ENCODE measurements at places on chromosomes 16 and 17.

- no peak for DNase-seq
These were observed 129.9 kb downstream of the MGAT5B start for GRCh38 chr17:76997981-76998531.

DNA sequence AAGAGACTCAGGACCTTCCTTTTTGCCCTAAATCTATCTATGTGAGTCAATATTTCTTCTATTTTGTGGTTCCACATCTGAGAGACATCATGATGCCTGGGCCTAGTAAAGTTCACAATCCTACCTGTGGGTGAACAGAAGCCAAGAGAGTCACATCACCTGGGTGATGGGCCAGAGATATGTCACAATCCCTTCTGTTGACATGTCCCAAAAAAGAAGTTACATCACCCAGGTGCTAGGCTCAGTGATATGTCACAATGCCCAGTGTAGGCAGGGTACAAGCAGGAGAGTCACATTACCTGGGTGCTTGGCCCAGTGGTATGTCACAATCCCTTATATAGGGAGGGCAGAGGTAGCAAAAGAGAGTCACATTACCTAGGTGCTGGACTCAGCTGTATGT is 2101.9 kb downstream of the TP53TG3F start:
- no peak for DNase-seq

- no peak for DNase-seq
These were observed 49.3 kb downstream of the ZNF652 start for GRCh38 chr17:49312722-49313121.

DNA sequence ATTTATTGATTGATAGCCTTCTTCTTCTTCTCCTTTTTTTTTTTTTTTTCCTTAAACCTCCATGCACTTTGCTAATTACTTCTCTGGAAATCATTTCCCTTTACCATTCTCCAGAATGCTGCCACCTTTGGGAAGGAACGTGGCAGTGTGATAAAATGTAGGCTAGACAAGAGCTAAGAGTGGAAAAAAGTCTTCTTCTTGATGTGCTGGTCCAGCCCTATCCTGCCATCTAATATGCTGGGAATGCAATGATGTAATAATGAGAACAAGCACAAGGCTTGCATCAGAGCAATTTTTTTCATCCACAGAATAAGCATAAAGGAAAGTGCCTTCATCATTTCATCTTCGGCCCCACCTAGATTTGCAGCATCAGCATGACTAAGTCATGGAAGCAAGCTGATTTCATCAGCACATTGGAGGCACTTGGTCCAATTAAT is 128.7 kb upstream of the ZFHX3 start:
- DNase-seq, result peak; percentile 48

DNA sequence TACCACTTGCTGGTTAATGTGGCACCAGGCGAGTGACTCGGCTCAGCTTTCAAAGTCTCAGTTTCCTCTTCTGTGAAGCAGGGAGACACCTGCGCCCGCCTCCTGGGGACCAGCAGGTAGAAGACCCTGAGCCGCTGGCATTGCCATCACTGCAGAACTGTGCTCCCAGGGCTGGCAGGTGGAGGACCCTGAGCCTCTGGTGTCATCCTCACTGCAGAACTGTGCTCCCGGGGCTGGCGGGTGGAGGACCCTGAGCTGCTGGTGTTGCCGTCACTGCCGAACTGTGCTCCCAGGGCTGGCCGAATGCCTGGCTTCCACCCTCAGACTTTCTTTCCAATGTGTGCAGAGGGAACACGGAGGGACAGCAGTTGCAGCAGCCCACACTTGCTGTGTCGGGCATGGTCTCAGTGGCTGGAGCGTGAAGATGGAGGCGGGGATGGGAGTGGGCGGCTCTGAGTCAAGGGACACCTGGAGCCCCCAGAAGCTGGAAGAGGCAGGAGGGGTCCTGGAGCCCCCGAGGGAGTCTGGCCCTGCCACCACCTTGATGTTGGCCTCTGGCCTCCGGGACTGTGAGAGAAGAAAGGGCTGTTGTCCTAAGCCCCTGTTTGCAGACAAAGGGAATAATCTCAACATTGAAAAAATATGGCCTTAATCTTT is 75.8 kb upstream of the METTL9 start:
- DNase-seq, result no peak

GRCh38 chr17:17874478-17874877 is 37.7 kb upstream of the SREBF1 start:
- DNase-seq, result peak; percentile 22

DNA sequence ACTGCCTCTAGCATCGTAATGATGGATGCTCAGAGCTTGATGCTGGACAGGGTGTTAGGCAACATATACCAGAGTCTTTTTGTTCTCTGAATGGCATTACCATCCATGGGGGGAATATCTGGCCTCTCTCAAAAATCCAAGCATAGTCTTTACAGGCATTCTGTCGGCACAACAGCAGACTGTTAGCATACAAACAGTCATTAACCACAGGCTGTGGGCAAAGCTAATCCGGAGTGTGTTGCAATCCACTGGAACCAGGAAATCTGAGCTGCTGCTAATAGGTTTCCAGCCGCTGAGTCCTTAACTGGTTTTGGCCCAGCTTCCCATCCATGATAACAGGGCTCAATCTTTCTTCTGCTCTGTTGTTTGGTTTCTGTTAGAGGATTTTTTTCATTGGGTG is 371.9 kb downstream of the HS3ST3B1 start:
- no peak for DNase-seq

GRCh38 chr17:56581635-56582627 is 11.6 kb upstream of the NOG start:
- no peak for DNase-seq

- DNase-seq, result no peak
These were observed 18.2 kb downstream of the ALOX15 start for GRCh38 chr17:4623249-4623648.

- DNase-seq, result no peak
These were observed 1.2 kb upstream of the ZMYND15 start for GRCh38 chr17:4738136-4739121.

GRCh38 chr16:52252680-52253079 is 294.3 kb downstream of the TOX3 start:
- DNase-seq, result no peak

DNA sequence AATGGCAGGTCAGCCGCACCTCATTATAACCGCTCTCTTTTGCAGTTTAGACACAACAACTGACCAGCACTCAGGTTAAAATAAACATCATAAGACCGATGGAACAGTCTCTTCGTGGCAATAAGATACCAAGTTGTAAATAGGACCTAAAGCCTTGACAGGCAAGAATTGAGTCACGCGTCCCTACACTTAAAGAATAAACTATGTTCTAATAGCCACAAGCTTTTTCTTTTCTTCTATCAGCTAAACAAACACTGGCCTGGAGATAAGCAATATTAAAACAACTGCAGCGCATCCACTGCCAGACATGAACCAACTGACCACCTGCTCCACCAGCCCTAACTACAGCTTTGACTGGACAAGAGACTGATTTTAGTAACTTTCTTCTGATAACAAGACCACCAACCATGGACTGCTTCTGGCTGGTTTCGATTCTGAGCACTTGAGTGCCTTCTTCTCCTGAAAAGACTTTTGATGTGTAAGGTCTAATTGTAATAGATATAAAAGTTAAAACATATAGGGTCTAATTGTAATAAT is 17.5 kb downstream of the SLFN12L start:
- no peak for DNase-seq

- DNase-seq, result no peak
These were observed 107.9 kb downstream of the AIPL1 start for GRCh38 chr17:6327007-6327406.

- no peak for DNase-seq
These were observed 38.2 kb downstream of the RTN4RL1 start for GRCh38 chr17:1986783-1987451.

GRCh38 chr16:77330332-77331042 is 104.3 kb downstream of the ADAMTS18 start:
- no peak for DNase-seq

DNA sequence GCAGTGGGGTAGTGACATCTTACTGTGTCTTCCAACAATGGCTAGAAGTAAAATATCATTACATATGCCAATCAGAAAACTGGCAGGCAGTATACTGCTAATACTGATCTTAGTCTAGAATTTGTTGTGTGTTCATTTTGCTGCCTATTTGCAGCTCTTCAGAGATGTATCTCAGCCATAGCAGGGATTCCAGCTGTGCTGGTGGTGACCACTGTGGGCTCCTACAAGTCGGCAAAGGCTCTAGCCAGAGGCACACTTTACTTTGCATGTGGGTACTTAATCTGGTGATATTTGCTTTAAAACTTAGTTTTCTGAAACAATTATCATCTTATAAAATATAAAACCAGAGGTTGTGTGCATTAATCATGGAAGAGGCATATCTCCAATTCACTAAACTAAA is 70.0 kb downstream of the TMC6 start:
- no peak for DNase-seq

- DNase-seq, result no peak
These were observed 14.9 kb downstream of the ADGRG1 start for GRCh38 chr16:57643147-57643874.

DNA sequence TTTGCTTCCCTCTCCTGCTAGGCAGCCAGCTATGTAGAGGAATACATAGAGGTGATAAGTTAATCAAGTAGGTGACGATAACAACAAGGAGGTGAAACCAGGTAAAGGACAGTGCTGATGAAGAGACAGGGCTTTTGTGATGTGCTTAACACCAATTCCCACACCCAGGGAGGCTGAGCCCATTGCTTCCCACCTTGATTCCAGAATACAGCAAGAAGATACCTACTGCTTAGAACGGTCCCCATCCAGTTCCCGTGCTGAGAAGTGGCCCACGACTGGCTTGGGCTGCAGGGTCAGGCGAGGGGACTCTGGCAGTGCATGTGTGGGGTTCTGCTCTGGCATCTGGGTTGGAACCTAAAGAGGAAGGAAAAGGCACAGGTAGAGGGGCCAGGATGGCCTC is 16.1 kb upstream of the GFAP start:
- DNase-seq, result no peak

- DNase-seq, result no peak
These were observed 11.7 kb upstream of the CPPED1 start for GRCh38 chr16:12815361-12815760.

- DNase-seq, result no peak
These were observed 162.9 kb downstream of the SEC14L1 start for GRCh38 chr17:77303620-77304019.

- DNase-seq, result no peak
These were observed 248.1 kb downstream of the HS3ST3A1 start for GRCh38 chr17:13353590-13353989.

DNA sequence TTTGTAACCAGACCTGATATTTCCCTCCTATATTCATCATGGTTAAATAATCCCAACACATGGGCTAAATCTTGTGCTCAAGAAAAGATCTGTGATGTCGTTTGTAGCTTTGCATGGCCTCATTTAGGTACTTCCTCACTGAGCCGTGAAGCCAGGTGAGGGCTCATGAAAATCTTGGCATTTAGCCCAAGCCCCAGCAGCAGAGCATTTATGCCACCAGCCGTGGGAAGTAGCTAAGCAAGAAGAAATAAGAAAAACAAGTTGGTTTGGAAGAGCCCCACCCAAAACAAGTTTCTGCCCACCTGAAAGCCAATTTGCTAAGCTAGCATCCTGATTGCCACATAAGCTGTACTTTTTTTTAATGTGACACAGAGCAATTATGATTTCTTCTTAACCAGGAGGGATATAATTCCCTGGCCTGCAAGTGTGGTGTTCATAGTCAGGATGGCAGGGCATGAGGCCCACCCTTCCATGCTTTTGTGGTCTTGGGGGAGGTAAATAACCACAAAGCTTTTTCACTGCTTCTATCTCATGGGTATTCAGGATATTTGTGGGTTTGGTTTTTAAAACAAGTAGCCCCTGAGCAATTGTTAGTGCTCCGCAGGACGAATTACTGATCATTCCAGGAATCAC is 10.5 kb downstream of the TMIGD1 start:
- DNase-seq, result no peak

- DNase-seq, result no peak
These were observed 27.0 kb upstream of the AKTIP start for GRCh38 chr16:53530046-53530445.

Measured in A549 (cell line).